ENCODE measurements at places on chromosomes 12 and 14.
A peak's percentile ranks its signal among the peaks of the same experiment; 100 is the strongest.

- DNase-seq = no peak
These were observed 52.3 kb upstream of the TMCC3 start for GRCh38 chr12:94702696-94703095.

DNA sequence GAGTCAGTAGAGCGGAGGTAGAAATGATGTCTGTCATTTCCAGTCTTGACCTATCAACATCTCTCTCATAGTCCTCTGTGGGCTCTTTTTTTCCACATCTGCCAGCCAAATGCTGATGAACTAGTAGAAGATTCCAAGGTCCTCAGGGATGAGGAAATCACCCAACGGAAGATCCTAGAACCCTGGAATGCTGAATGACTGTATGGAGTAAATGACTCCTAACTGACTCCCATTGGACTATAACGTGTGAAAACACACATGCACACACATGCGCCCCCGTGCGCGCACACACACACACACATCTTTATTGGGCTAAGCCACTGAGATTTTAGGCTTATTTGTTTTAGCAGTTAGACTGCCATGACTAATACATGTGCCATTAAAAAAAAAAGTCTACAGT lies 159.2 kb downstream of the MYRFL start:
- no peak for DNase-seq

GRCh38 chr12:75130811-75131210 lies 78.8 kb downstream of the KCNC2 start:
- no peak for DNase-seq

GRCh38 chr12:44405297-44405696 lies 470.8 kb downstream of the NELL2 start:
- no peak for DNase-seq

GRCh38 chr12:127162307-127162706 lies 1104.7 kb upstream of the TMEM132C start:
- DNase-seq = no peak

DNA sequence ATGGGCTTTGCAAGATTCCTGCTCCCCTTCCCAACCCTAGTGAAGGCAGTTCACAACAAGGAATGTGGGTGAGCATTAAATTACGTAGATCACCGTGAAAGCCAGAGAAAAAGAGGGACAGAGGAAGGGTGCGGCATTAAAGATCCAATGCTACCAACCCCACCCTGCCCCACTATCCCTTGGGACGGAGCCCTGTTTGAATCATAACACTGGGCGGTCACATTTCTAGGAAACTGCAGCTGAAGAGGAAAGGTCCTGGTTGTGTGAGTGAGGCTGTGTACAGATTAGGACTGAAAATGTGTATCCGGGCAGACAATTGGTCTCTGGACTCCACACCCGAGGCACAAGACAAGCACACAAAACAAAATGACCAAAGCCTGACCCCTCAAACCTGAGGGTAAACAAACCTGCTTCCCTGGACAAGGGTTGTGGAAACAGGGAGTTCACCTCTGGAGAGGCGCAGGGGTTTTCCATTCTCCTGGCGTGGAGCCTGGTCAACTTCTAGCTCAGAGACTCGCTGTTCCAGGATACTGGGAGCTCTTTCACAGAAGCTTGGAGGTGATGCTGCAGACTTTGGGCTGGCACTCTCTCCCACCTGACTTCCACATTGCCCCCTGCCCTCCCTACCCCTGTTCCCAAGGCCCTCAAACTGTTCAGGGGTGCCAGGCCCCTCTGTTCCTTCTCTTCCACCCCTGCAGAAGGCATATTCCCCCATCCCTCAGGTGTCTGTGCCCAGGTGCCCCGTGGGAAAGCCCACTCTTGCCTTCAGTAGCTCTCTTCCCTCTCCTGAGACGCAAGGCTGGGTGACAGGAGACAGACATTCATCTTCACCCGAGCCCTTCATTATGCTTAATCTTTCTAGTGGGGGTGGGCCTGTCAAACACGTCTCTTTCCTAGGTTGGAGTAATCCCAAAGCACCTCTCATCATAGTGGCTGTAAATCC lies 16.5 kb downstream of the NINJ2 start:
- no peak for DNase-seq

- DNase-seq = no peak
These were observed 82.4 kb downstream of the ARF6 start for GRCh38 chr14:49975276-49975675.

- peak; percentile 9 for DNase-seq
These were observed 5.4 kb downstream of the SAMD4A start for GRCh38 chr14:54572316-54572715.

All from activated naive CD8-positive, alpha-beta T cell treated with anti-CD3 and anti-CD28 coated beads for 36 hours (primary cell).